ENCODE measurements at places on chromosomes 4 and X. TPM values are rescaled to one million over a fixed set of nuclear protein-coding genes. Genes with fewer than 3 reads are reported as not detected.

SPP1 gene
- 12.8 TPM for total RNA-seq

GABRG1 gene
- 0.05 TPM for total RNA-seq

SAGE1 gene
- total RNA-seq = not detected

NAP1L2 gene
- 8.4 TPM for total RNA-seq

DKK2 gene
- not detected for total RNA-seq

TSR2 gene
- total RNA-seq = 54.1 TPM

DNA sequence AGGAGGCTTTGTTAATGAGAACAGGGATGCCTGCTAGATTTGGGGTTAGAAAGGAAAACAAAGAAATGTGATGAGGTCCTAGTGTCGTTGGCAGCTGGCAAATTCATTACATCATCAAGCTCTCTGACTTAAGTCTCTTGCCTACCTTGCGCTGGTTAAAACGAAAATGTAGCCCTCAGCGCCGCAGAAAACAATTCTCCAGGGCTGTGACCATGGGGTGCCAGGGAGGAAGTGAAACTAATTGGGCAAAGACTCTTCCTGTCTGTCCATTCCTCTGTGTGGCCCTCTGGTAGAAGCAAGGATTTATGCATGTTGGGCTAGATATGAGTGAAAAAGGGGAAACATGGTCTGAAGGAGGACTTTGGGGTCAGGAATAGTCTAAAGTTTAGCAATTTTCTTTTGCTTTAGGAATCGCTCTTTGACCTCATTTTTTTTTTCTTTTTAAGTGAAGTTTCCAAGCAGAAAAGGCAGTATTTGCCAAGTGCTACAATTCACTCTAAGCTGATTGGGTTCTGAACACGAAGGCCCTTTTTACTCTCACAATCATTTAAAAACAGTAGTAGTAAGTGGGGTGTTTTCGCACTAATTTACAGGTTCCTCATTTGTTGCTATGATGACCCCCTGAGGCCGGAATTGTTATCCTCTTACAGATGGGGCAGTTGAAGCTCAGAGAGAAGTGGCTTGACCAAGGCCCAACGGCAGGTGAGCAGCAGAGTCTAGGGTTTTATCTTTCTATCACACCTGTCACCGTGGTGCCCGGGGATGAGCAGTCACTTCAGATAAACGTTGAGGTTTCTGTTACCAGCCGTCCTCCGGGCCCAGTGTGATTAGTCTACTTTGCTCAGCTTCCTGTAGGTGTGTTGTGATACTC is 27.3 kb upstream of the CHRNA9 start:
- H3K27ac ChIP-seq = no peak overlapping the region
- no peaks in the 10 kb centered on the region for H3K4me1 ChIP-seq
- no peak overlapping the region for H3K4me3 ChIP-seq
- peak; percentile 75 for DNase-seq
- H3K27me3 ChIP-seq = no peaks in the 10 kb centered on the region

- H3K36me3 ChIP-seq = no peaks in the 10 kb centered on the region
- H3K27ac ChIP-seq = no peak overlapping the region
- H3K4me1 ChIP-seq = no peaks in the 10 kb centered on the region
- DNase-seq = peak; percentile 89
- no peaks in the 10 kb centered on the region for H3K27me3 ChIP-seq
- no peak overlapping the region for H3K4me3 ChIP-seq
Observed at GRCh38 chrX:71870208-71871098, 40.2 kb upstream of the NHSL2 start.

- H3K36me3 ChIP-seq = no peaks in the 10 kb centered on the region
- H3K27me3 ChIP-seq = no peaks in the 10 kb centered on the region
- no peak for DNase-seq
Observed at GRCh38 chrX:22737541-22737940, 262.2 kb upstream of the DDX53 start.

- DNase-seq = no peak
- H3K4me3 ChIP-seq = no peak overlapping the region
- H3K4me1 ChIP-seq = no peaks in the 10 kb centered on the region
- no peak overlapping the region for H3K27ac ChIP-seq
Observed at GRCh38 chr4:1674682-1675081, 9.4 kb downstream of the FAM53A start.

DNA sequence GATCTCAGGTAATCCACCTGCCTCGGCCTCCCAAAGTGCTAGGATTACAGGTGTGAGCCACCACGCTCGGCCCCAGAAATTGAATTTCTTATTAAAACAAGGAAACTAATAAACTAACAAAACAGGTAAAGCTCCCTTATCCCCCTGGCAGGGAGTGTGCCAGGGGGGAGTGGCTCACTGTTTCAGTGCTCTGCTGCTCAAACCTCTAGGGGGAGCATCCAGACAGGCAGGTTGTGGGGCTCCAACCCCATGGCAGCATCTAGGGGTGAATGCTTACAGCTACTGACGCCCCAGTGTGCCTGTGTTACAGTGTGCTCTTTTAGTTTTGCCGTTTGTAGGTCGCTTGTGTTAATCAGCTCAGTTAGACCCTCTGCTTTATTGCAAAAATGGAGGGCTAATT is 605.0 kb downstream of the GABRG1 start:
- no peak overlapping the region for H3K4me3 ChIP-seq
- no peaks in the 10 kb centered on the region for H3K36me3 ChIP-seq
- no peaks in the 10 kb centered on the region for H3K4me1 ChIP-seq
- DNase-seq = peak; percentile 54

DNA sequence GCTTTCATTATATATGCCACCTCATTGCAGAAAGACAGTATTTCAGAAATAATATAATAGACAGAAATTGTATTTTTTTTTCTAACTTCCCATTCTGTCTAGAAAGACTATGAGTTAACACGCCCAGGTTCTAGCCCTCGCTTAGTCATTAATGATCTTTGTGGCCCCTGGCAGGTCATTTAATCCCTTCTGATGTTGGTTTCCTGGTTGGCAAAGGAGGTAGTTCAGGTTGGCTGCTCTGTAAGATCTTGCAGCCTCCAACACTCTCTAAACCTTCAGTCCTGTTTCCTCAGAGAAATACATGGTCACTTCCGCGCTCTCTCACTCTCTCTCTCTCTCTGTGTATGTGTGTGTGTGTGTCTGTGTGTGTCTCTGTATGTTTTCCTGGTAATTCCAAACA is 156.3 kb upstream of the NOCT start:
- DNase-seq = no peak
- H3K4me1 ChIP-seq = peaks cover under 1% of the 10 kb centered on the region
- no peaks in the 10 kb centered on the region for H3K27me3 ChIP-seq
- H3K27ac ChIP-seq = no peak overlapping the region
- H3K4me3 ChIP-seq = no peak overlapping the region

GRCh38 chrX:76971393-76972376 is 475.5 kb upstream of the FGF16 start:
- H3K4me3 ChIP-seq = no peak overlapping the region
- H3K27ac ChIP-seq = peak overlapping the region; percentile 61
- H3K27me3 ChIP-seq = no peaks in the 10 kb centered on the region
- DNase-seq = no peak
- H3K4me1 ChIP-seq = no peaks in the 10 kb centered on the region

DNA sequence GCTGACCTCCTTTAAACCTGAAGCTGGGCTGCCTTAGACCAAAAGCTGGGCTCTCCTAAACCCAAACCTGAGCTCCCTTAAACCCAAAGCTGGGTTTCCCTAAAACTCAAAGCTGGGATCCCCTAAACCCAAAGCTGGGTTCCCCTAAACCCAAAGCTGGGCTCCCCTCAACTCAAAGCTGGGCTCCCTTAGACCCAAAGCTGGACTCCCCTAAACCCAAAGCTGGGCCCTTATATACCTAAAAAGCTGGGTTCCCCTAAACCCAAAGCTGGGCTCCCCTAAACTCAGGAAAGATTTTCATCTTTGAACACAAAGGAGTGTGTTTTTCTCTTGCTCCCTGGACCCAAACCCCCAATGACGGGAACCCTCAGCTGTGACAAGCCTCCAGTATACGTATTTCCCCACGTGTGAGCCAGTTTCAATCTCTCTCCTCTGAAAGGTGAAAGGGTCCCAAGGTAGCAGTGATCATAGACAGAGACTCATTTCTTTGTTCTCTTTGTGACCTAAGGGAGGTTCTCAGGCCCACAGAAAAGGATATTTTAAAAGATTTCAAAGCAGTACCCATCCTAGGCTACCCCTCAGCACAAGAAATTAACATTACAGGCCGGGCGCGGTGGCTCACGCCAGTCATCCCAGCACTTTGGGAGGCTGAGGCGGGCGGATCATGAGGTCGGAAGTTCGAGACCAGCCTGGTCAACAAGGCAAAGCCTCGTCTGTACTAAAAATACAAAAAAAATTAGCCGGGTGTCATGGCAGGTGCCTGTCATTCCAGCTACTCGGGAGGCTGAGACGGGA is 31.3 kb upstream of the ASMTL start:
- no peaks in the 10 kb centered on the region for H3K4me1 ChIP-seq
- H3K27me3 ChIP-seq = no peaks in the 10 kb centered on the region
- no peaks in the 10 kb centered on the region for H3K36me3 ChIP-seq
- H3K4me3 ChIP-seq = no peak overlapping the region
- H3K27ac ChIP-seq = no peak overlapping the region
- DNase-seq = no peak

GRCh38 chrX:10851809-10852208 is 231.4 kb upstream of the MID1 start:
- H3K27me3 ChIP-seq = no peaks in the 10 kb centered on the region
- no peaks in the 10 kb centered on the region for H3K36me3 ChIP-seq
- no peak overlapping the region for H3K27ac ChIP-seq
- no peaks in the 10 kb centered on the region for H3K4me1 ChIP-seq
- H3K4me3 ChIP-seq = no peak overlapping the region

GRCh38 chr4:86160426-86160825 is 199.4 kb downstream of the MAPK10 start:
- peaks cover 5% of the 10 kb centered on the region for H3K36me3 ChIP-seq
- no peak for DNase-seq
- no peaks in the 10 kb centered on the region for H3K4me1 ChIP-seq
- H3K27ac ChIP-seq = no peak overlapping the region
- no peak overlapping the region for H3K4me3 ChIP-seq
- H3K27me3 ChIP-seq = no peaks in the 10 kb centered on the region

GRCh38 chrX:71541210-71542022 is 8.5 kb downstream of the OGT start:
- H3K4me1 ChIP-seq = no peaks in the 10 kb centered on the region
- no peak for DNase-seq
- H3K36me3 ChIP-seq = peaks cover 65% of the 10 kb centered on the region
- H3K4me3 ChIP-seq = no peak overlapping the region

GRCh38 chr4:112819729-112820128 is 182.8 kb downstream of the LARP7 start:
- H3K27me3 ChIP-seq = no peaks in the 10 kb centered on the region
- H3K4me1 ChIP-seq = no peaks in the 10 kb centered on the region
- H3K4me3 ChIP-seq = no peak overlapping the region
- H3K27ac ChIP-seq = no peak overlapping the region

- no peaks in the 10 kb centered on the region for H3K4me1 ChIP-seq
- H3K27me3 ChIP-seq = no peaks in the 10 kb centered on the region
- no peaks in the 10 kb centered on the region for H3K36me3 ChIP-seq
- no peak for DNase-seq
Observed at GRCh38 chr4:188683571-188683970, 544.3 kb downstream of the TRIML1 start.

- DNase-seq = no peak
- H3K4me1 ChIP-seq = no peaks in the 10 kb centered on the region
- H3K4me3 ChIP-seq = no peak overlapping the region
- no peaks in the 10 kb centered on the region for H3K36me3 ChIP-seq
- no peaks in the 10 kb centered on the region for H3K27me3 ChIP-seq
Observed at GRCh38 chrX:123814343-123814742, 45.5 kb upstream of the XIAP start.

DNA sequence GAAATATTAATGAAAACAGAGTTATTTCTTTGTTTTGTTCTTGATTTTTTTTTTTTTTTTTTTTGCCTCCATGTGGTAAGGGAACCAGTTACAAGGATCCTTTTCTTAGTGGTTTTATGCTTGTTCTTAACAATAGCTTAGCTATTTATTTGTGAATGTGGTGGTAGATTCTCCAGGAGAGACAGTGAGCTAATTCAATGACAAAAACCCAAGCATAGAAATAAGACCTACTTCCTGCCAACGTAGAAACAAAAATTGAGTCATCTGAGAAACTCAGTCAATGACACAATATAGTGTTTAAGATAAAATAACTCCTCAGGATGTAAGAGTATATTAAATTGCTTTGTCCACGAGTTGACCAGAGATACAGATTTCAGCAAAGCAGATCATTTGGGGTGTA is 863.8 kb upstream of the PABPC4L start:
- no peaks in the 10 kb centered on the region for H3K36me3 ChIP-seq
- H3K27me3 ChIP-seq = no peaks in the 10 kb centered on the region
- DNase-seq = no peak
- no peaks in the 10 kb centered on the region for H3K4me1 ChIP-seq

GRCh38 chrX:50858548-50858947 is 44.6 kb upstream of the SHROOM4 start:
- no peaks in the 10 kb centered on the region for H3K27me3 ChIP-seq
- no peaks in the 10 kb centered on the region for H3K36me3 ChIP-seq
- H3K4me1 ChIP-seq = no peaks in the 10 kb centered on the region

- DNase-seq = no peak
- H3K4me1 ChIP-seq = no peaks in the 10 kb centered on the region
- H3K4me3 ChIP-seq = no peak overlapping the region
- no peak overlapping the region for H3K27ac ChIP-seq
- no peaks in the 10 kb centered on the region for H3K36me3 ChIP-seq
Observed at GRCh38 chr4:156248917-156249316, 295.3 kb upstream of the CTSO start.

DNA sequence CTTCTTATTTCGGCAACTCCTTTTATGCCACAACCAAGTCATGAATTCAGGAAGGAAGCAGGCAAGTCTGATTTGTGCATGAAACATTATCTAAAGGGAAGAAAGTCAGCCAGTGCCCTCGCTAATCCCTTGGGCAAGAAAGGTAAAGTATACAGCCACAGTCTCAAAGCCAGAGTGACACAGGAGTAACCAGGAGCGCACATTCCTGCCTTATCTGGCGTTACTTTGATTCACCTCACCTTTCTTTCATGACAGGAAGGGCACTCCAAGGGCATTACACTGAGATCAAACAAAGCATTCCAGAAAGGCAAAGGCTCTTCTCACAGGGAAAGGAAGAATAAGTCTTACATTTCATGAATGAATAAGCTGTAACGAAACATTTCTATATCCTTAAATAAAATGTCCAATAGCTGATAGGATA is 38.8 kb downstream of the FAT1 start:
- H3K27me3 ChIP-seq = no peaks in the 10 kb centered on the region
- DNase-seq = peak; percentile 71
- H3K27ac ChIP-seq = no peak overlapping the region
- no peak overlapping the region for H3K4me3 ChIP-seq

GRCh38 chr4:35982318-35982717 is 262.0 kb downstream of the ARAP2 start:
- no peak overlapping the region for H3K27ac ChIP-seq
- H3K4me3 ChIP-seq = no peak overlapping the region

DNA sequence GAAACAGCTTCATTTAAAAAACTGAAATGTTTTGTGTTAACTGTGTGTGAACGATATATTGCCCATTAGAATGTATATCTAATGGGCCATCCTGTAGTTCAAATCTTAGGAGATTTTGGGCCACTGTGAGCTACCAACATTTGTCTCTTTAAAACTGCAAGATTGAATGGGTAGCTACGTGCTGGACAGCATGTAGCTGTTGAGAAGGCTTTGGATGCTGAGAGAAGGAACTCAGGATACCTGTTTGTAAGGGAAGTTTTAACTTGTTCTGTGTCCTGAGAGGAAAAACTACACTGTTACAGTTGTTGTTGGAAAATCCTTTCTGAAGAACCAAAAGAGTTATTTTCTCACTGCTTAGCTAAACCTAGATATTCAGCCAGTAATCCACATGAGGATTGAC is 45.9 kb downstream of the PDLIM5 start:
- H3K27ac ChIP-seq = no peak overlapping the region
- peaks cover 32% of the 10 kb centered on the region for H3K36me3 ChIP-seq
- no peaks in the 10 kb centered on the region for H3K4me1 ChIP-seq
- no peak for DNase-seq
- no peak overlapping the region for H3K4me3 ChIP-seq

GRCh38 chrX:48470110-48470832 is at the start of gene SLC38A5:
Gene SLC38A5, minus strand, starts transcription at chrX:48470260. Its CDS starts 2,336 bp downstream, at chrX:48467924.
- H3K36me3 ChIP-seq = peaks cover 14% of the 10 kb centered on the region
- no peak within 1 kb of the TSS for H3K27ac ChIP-seq
- H3K4me3 ChIP-seq = peak within 1 kb of the TSS; percentile 85
- DNase-seq = no peak

All from endodermal cell (in vitro differentiated cells).